ENCODE measurements at places on chromosomes 16 and 17. TPM values are rescaled to one million over a fixed set of nuclear protein-coding genes. Genes with fewer than 3 reads are reported as not detected.

DNA sequence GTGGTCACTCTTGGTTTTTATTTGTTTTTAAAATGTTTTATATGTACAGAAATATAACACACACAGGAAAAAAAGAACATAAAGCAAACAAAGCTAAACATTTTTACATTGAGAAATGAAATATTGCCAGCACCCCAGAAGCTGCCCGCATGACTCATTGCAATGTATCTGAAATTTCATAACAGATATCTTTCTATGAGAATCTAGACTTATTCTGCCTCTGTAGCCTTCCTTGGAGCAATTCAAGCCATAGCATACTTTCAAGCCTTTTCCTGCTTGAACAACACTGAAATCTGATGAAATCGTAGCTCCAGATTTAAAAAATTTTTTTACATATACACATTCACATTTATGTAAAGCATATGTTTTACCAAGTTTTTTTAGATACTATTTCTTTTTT lies 86.9 kb downstream of the RBBP6 start:
- no peak for DNase-seq

GRCh38 chr17:54085934-54086333 lies 263.2 kb downstream of the KIF2B start:
- peak; percentile 87 for DNase-seq

The NPIPB6 gene
- total RNA-seq = 4.5 TPM

DNA sequence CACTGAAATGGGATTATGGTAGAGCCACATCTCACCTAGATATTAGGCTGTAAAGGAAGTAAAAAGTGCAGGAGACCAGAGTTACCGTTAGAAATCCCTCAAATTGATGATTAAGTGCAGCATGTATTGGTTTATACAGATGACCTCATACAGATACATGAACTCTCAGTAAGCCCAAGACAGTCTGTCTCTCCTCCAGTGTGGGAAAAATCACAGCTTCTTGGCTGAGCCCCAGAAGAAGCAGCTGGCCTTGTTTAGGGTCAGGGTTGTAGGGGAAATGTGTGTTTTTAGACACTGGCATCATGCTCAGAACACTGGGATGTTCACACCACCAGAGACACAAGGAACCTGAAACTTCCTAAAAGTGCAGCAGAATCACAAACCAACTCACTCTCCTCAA lies 135.9 kb downstream of the KATNIP start:
- DNase-seq = no peak

DNA sequence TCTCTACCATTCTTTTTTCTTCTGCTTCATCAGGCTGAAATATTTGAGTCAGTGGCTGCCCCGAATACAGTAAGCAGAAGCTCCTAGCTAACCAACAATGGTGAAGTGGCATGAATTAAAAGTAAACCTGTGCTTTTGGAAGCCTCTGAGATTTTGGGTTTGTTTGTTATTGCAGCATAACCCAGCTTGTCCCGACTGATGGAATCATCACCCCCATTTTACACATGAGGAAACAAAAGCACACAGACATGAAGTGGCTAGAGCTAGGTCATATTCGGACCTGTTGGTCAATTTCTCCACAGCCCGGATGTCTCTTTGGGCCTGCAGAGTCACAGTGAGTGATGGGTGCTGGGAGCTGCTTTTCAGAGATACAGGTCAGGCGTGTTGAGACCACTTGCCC lies 39.4 kb downstream of the IRX5 start:
- no peak for DNase-seq

GRCh38 chr17:43588121-43588520 lies 42.0 kb upstream of the ETV4 start:
- no peak for DNase-seq

DNA sequence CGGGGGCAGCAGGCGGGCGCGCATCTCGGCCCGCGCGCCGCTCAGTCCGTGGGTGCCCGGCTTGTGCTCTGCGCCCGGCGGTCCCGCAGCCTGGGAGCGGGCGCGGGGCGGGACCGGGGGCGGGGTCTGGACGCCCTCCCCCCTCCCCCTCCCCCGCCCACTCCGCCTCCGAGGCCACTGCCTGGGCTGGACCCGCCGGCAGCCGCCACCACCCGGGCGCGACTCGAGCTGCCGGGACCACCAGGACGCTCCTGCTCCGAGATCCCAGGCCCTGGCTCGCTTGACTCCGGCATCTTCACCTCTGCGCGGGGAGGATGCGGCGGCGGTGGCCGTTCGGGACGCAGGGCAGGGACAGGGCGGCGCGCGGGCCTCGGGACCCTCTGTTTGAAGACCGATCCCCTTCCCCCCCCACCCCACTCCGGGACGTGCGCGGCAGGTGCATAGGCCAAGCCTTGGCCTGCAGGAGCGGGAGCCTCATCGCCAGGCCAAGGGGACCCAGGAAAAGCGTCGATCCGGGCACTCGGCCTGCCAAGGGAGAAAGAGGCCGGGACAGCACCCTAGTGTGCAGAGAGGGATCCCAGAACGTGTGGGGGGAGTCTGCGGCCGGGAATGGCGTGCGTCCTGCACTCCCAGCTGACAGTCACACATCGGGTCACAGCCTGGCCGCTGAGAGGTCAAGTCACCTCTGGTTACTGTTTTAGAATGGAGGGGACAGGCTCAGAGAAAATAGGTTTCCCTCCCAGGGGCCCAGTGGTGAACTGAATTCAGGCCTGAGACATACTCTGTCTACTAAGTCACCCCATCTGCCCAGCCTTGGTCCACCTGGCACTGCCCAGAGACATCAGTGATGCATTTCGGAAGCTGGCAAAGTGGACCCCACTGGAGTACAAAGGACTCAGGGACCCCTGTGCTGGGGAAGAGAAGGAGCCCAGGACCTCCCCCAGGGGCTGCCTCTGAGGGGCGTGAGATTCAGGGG lies at the start of gene HS3ST6:
Gene HS3ST6, minus strand, starts transcription at position 65 of the 976 bp plus-strand sequence. CDS start 92 bp downstream, outside the sequence.
- DNase-seq = peak; percentile 79

GRCh38 chr17:17698869-17699351 lies 17.7 kb downstream of the RAI1 start:
- DNase-seq = peak; percentile 69

- DNase-seq = peak; percentile 23
Observed at GRCh38 chr17:67542219-67543114, 165.4 kb downstream of the PITPNC1 start.

DNA sequence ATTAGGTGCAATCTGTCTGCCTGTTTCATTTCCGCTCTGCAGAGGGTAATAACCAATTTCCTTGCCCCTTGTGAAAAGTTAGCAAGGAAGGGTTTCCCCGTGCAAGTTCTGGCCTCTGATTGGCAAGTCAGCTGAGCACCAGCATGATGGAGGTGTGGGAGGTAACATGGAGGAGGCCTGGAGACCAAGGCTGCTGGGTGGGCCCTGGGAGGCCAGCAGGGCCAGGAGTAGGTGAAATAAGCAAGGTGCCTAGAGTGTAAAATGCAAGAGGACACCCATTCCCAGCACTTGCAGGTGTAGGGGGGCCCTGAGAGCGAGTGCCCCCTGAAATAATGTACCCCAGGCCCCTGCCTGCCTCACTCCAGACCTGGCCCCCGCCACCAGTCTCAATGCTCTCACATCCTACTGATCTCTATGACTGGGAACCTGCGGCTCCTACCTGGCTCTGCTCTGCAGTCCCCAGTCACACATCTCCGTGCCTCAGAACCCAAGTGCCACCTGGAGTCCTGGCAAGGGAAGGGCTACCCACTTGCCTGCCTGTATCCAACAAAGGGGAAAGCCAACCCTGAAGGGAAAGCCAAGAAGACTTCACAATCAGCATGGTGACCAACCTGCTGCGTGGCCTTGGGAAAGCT lies 116.2 kb downstream of the C16orf78 start:
- no peak for DNase-seq

DNA sequence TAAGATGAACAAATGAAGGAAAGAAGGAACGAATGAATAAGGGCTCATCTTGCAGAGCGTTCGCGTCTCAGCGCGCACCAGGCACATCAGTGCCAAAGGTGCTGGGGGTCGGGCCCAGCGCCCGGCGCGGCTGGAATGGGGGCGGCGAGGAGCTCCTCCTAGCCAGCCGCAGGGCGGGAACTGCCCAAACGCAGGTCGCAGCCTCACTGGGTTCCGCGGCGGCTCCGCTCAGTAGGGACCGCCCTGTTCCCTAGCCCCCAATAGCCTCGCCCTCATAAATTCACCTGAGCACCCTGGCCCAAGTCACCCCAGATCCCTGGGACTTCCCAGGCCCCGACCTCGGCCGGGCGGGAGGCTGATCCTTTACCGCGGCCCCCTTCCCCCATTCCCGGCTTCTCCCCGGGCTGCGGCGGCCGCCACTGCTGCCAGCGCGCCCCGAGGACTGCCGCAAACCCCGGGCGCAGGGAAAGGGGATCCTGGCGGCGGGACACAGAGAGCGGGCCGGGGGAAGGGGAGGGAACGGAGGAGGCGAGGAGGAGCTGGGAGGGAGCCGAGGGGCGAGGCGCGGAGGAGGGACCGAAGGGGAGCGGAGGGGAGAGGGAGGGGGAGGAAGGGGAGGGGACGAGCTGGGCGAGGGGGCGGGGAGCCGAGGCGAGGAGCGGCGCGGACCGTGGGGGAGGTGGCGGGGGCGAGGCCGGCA lies 377 bp upstream of the CRHR1 start:
- DNase-seq = peak; percentile 92

The TEX14 gene
- not detected for total RNA-seq

- no peak for DNase-seq
Observed at GRCh38 chr17:63439687-63440086, 6.4 kb downstream of the CYB561 start.

The TSC2 gene
- 166 TPM for total RNA-seq

The LITAFD gene
- not detected for total RNA-seq

- DNase-seq = no peak
Observed at GRCh38 chr17:39981766-39982375, 1.3 kb downstream of the PSMD3 start.

GRCh38 chr16:4010225-4011158 lies 105.8 kb downstream of the ADCY9 start:
- no peak for DNase-seq

The HSDL1 gene
- total RNA-seq = 63.7 TPM

DNA sequence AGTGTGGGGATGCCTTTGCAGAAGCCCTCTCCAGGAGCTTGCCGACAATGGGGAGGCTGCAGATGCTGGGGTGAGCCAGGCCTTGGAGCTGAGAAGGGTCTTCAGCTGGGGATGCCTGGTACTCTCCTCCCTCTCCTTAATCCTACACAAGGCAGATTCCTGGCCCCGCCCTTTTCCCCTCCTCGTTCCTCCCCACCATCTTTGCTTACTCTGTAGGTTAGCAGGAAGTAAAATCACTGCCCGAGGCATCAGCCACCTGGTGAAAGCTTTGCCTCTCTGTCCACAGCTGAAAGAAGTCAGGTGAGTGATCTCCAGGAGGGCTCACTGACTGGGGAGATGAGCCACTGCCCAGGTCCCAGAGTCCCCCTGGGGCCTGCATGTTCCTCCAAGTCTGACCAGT lies 38.7 kb downstream of the NLRC5 start:
- DNase-seq = no peak

The CSH1 gene
- total RNA-seq = 1.6 TPM

The ALOX15 gene
- total RNA-seq = not detected

The DNAI2 gene
- total RNA-seq = not detected

All from endodermal cell (in vitro differentiated cells).